Endothelial cell of umbilical vein (primary cell): ENCODE measurements at places on chromosomes 1 and 21. TPM values are rescaled to one million over a fixed set of nuclear protein-coding genes. Genes with fewer than 3 reads are reported as not detected.

DNA sequence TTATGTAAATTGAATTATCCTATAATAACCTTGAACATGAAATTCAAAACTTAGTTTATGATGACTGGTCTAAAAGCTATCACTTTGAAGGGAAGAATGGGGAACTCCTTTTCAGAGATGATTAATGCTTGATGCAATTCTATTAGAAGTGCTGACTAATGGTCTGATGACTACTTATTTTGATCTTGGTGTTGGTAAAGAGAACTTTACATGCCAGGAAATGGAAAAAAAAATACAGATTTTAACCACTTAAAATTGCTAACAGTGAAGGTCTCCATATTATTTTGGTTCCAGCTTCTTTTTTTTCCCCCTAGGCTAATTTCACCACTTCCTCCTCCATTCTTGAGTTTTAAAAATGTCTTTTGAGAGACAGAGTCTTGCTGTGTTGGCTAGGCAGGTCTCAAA lies 22.9 kb downstream of the S1PR1 start:
- peak; percentile 83 for DNase-seq

DNA sequence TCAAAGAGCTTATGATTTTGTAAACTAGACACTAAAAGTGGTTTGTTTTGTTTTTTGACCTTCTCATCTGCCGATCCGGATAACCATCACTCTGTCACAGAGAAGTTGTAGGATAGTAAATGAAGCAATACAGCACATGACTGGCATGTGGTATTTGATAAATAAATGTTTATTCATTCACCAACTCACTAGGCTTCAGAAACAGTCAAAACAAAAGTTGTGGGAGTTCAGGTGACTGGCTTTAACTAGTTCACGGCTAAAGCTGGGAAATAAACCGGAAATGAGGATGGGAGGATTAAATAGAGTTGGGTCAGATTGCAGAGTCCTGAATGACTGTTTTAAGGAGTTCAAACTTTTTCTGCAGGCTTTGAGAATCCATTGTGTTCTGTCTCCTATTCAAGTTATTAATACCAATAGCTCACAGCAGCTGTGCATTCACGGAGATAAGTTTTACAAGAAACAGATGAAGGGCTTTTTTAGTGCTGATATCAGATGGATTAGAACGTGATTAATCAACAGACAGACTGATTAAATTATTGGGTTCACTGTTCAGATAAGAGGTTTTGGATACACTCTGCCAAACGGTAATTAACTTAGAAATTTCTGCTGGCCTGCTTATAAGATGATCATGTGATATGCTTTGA lies 463.3 kb downstream of the DPYD start:
- no peak for DNase-seq

DNA sequence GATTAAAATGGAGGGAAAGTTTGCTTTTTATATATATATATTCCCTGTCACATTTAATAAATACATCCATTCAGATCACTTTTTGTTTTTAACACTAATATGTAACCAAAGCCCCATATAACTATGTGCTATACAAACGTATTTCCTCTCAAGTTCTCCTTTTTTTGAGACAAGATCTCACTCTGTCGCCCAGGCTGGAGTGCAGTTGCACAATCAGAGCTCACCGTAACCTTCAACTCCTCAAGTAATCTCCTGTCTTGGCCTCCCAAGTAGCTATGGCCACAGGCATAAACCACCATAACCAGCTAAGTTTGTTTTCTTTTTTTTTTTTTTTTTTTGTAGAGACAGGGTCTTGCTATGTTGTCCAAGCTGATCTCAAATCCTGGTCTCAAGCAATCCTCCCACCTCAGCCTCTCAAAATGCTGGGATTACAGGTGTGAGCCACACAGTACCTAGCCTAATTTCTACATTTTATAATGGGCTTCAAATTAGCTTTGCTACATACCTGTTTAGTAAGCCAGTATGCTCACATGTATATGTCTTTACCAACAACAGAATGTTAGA lies 120.0 kb downstream of the TGFBR3 start:
- no peak for DNase-seq

- DNase-seq: no peak
Observed at GRCh38 chr1:44624268-44624901, 49.9 kb downstream of the TMEM53 start.

- no peak for DNase-seq
Observed at GRCh38 chr21:35585155-35585554, 475.2 kb downstream of the SETD4 start.

The MYBPH gene
- total RNA-seq: not detected in 2 replicates

The IGSF5 gene
- total RNA-seq: not detected in 2 replicates

The SFT2D2 gene
- total RNA-seq: 63.8 and 68.1 TPM in 2 replicates

The CELA3B gene
- 0.48 TPM in 1 of 2 replicates, not detected in the other for total RNA-seq
